DMS 273 treated with DMSO at 0.1 percent for 48 hours (cell line): ENCODE measurements at places on chromosomes 4 and X.

- no peak for DNase-seq
Observed at GRCh38 chr4:11564021-11564420, 135.3 kb upstream of the HS3ST1 start.

DNA sequence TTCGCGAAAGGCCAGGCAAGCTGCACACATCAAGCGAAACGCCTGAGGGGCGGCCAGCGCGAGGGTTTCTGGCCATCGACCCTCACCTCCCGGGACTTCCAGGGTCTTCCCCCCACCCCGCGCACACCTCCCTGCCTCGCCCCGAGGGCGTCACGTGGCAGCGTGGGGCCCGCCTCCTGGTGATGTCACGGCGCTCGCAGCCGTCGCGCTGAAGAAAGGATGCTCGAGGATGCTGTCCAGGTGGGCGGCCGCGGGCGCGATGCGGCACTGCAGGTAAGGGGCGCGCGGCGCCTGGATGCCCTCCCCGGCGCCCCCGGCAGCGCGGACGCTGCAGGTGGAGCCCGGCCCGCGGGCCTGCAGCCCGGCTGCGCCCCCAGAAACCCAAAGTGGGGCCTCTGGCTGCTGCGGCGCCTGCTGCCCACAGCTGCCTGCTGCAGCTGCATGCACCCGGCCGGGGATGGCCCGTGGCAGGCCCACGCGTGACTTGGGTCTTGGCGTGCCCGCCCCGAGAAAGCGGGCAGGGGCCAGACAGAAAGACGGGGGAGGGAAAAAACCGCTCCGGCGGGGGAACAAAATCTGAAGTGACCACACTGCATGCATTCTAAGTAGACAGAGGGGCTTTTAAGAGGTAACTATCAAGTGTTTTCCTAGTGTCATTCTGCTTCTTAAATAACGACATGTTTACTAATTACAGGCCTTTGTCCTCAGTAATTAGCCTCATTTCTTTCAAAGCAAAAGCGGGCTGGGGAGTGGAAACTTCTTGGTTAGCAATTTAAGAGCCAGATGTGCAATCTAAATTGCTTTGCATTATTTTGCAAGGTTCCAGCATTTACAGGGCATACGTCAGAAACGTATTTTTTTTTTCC lies 1.7 kb downstream of the CLCN4 start:
- no peak for DNase-seq

- DNase-seq = peak; percentile 69
Observed at GRCh38 chr4:162011089-162011488, 152.7 kb downstream of the FSTL5 start.

DNA sequence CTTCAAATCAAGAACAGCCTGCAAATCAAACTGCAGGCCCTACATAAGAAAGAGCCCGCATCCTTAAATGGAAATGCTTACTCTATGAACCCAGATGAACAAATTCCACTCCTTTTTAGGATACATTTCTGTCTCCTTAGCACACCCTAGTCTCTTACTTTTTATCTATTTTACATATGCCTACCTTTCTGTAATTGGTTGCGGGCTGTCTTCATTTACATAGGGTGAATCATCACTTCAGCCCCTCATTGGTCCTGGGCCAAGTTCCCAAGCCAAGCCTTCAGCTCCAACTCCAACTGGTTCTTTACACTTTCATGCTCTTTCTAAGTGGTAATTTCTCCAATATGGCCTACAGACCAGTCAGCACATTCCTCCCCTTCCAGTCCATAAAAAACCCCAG lies 219.3 kb downstream of the TRAM1L1 start:
- DNase-seq = no peak

- DNase-seq = no peak
Observed at GRCh38 chr4:127523369-127523768, 109.4 kb upstream of the INTU start.

DNA sequence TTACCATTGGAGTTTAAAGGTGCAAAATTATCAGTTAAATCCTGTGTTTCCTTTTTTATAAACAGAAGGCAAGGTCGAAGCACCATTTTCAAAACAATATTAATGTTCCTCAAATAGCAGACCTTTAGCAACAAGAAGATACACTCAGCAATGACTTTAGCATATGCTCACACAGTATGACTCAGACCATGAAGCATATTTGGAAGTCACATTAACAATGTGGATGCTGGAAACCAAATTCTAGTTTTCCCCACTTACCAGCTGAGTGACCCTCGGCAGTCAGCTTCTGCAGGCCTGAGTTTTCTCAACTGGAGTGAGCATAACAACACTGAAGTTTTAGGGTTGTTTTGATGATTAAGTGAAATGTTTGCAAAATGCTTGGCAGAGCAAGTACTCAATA lies 130.5 kb downstream of the ANK2 start:
- no peak for DNase-seq
